ENCODE measurements at places on chromosomes 2 and 18.

DNA sequence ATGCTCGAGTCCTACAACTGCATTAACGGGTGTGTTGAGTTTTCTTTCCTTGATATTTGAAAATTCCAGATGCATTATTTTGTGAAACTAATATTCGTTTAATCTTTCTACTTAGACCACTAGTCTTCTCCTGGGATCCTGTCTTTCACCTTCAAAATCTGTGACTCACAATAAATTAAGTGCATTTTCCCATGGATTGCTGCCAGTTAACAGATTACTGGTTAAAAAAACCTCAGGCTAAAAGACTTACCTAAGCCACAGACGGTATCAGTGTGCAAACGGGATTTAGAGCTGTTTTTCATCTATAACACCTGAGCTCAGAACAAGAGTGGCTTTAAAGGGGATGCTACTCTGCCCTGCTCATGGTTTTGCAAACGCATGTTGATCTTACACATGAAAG, 10.2 kb downstream of the FECH start:
- DNase-seq, result no peak

DNA sequence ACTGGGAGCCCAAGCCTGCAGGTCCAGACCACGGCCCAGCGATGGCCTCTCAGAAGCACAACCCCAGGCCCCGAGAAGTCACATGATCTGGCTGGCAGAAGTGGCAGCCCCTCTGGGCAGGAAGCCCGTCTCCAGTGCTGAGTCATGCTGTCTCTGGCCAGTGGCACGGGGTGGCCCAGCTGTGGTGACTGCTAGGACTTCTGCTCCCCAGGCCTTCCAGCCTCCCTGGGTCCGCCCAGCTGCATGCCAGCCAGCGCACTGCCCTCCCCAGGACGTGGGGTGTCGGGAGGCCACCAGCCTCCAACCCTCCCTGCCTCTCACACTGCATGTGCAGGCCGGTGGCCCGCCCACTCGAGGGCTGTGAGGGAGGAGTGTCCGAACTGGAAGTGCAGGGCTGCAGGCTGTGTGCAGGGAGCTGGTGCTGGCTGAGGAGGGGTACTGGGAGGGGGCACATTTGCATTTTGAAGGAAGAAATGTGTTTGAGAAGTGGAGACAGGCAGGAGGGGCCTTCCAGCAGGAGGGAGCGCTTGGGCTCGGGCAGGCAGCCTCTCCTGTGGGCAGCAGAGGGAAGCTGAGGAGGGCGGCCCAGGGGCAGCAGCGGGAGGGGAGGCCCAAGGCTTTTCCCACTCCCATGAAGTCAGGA, 17.0 kb upstream of the HPCAL1 start:
- DNase-seq, result peak; percentile 82

GRCh38 chr2:105139556-105140239, 101.8 kb downstream of the MRPS9 start:
- DNase-seq, result no peak

DNA sequence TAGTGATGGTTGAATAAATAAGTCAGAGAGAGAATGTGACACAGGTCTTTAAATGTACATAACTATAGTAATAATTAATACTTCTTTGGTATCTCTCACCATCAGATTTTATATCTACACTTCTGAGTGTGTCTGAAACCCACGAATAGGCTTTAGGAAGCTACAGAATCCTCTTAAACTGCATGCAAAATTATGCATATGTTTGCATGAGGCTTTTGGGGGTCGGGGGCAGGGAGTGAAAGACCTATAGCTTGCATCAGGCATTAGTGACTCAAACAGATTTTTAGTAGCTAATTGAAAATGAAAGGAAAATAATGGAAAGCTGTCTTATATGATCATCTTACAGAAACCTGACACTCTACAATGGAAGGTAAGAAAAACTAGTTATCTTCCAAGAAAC, 14.9 kb downstream of the LRPPRC start:
- no peak for DNase-seq

DNA sequence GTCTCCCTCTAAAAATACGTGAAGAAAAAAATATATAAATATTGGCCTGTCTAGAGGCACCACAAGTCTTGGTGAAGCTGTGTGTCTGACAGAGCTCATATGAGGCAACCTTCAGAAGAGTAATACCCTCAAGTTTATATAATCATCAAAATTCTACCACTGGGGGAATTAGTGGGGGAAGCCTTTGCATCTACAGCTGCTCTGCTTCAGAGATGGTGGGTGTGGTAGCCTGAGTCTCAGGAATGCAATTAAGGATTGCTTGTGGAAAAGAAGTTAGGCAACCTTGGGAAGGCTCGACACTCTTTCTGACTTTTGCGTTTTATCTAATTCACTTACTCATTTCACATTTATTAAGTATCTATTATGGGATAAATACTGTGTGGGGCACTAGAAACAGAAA, 17.4 kb downstream of the TPGS2 start:
- DNase-seq, result no peak

GRCh38 chr2:24586955-24587354, 95.9 kb downstream of the NCOA1 start:
- DNase-seq, result no peak

- no peak for DNase-seq
These were observed 45.7 kb downstream of the RPL31 start for GRCh38 chr2:101047774-101048173.

GRCh38 chr2:69390471-69390870, 3.4 kb upstream of the GFPT1 start:
- DNase-seq, result peak; percentile 71

DNA sequence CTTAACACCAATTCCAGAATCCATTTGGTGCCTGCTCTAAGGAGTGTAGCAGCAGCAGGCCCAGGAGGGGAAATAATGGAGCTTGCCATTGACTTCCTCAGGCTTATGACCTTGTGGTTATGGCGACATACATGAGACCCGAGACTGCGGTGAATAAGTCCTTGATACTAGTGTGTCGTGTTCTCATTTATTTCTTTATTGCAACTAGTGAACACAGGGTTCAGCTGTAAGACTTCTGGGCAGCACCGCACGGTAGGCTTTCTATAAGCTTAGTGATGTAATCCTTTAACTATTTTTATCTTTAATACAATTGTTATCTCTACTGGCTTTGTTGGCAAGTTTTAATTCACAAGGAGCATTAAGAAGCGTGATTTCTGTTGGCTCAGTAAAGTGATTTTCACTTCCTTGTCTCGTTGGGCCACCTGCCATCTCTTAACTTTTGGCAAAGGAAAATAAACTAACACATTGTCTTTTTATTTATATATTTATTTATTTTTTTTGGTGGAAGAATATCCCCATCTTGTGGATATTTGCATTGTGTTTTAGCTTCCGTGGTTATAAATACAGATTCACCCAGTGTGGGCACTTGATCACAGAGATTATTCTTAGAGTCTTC, 139.8 kb downstream of the LTBP1 start:
- DNase-seq, result no peak

DNA sequence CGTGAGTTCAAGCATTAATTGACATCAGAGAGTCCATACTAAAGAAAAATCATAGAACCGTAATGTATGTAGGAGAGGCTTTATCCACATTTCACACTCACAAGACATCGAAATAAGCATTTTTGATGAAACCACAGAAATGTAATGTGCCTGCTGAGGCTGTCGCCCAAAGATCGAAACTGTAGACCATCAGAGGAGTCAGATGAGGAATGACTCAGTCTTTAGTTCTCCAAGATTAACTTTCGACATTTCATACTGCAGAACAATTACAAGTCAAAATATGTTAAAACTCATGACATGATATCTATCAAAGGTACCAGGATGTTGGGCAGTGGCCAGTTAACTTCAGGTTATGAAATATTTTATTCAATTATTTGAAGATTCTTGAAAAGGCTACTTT, 79.6 kb downstream of the RAB31 start:
- DNase-seq, result no peak

DNA sequence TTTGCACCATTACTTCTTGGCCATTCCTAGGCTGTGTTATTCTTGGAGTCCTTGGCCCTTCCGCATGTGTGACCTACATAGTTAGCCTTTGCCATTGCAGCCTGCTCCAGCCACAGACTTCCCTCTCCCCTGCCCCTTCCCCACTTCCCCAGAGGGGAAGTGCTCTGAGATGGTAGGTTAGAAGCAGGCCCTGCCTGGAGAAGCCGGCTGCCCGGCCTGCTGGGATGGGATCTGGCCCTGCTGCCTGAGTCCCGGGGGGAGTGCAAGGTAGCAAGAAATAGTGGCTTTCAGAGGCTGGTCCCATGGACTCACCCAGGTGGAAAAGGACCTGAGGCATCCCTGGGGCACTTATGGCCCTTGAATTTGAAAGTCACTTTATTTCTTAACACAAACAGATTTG, 28.4 kb upstream of the OTOF start:
- no peak for DNase-seq

DNA sequence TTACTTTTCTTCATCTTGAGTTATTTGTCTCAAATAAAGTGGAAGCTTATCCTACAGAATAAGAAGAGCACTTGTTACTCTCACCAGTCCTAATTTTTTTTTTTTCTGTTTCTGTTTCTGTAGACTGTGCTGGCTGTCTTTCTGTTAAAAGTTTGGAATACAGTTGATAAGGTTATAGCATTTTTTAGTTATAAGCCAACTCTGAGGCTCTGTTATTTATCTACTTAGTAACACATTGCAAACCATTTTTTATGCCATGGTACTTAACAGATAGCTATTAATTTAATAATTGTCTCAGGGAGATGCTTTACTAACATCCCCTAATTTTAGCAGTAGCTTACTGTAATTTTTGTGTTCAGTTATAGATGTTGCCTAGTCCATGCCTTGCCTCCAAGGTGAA, 37.9 kb downstream of the CREB1 start:
- DNase-seq, result no peak

DNA sequence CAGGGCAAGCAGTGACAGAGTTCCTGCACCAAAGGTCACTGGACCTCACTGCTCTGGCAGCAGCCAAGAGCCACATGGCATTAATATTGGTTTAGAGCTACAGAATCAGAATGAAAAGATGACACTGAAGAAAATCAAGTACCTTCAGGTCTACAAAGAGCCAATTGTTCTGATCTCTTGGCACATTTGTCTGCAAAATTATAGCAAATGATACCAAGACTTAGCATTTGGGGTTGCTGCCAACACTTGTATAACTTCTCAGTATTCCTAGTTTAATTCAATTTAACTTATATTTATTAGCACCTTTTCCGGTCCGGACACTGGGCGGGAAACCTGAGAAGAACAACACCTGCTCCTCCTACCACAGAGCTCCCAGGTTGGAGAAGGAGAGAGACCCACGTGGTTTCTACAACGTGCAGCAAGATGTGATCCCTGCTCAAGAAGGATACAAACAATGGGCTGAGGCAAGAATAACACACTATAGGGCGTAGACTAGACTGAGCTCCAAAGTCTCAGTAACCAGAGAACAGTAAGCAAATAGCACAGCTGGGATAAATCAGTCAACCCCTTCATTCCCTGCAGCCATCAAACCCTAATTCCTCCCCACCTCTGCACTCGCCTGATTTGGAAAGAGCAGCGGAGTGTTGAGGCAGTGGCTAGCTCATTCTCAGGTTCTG, 2.4 kb downstream of the LRRC30 start:
- no peak for DNase-seq

- no peak for DNase-seq
These were observed 238.8 kb downstream of the SLC8A1 start for GRCh38 chr2:40213071-40213470.
